Activated CD4-positive, alpha-beta T cell treated with anti-CD3 and anti-CD28 coated beads for 1 hour (primary cell): ENCODE measurements at places on chromosomes 12 and 14.

DNA sequence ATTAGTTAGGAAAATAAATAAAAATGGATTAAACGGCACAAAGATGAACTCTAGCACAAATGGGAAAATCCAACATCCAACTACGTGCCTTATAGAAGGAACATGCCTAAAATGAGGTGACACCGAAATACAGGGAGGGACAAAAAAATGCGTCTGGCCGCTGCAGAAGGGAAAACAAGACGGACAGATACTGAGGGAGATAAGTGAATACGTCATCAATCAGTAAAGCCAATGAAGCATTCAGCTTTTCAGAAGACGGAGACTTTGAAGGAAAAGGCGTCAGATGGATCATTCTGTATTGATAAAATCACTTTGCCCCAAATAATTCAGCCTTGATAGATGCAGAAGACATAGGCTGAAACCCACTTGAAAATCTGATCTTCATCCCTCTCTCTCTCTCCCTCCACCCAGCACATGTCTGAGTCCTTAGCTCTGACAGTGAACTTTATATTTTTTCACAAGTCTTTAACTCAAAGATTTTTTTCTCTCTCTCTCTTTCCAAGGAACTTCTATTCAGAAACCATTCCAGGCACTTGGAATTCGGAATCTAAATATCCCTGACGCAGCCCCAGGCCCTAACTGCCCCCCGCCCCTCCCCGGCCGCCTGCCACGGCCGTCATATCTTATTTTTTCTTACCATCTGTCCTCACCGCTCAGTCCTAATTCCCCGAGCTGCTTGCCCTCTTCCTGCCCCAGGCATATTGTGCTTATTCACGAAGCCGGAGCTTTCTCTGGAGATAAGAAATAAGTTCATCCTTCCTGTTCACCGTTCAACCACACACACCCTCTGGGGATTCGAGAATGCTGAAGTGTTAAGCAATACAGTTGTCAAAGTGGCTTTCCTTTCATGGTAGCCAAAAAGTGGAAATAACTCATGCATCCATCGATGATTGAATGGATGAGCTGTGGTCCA lies 35.5 kb upstream of the RFLNA start:
- DNase-seq = no peak

DNA sequence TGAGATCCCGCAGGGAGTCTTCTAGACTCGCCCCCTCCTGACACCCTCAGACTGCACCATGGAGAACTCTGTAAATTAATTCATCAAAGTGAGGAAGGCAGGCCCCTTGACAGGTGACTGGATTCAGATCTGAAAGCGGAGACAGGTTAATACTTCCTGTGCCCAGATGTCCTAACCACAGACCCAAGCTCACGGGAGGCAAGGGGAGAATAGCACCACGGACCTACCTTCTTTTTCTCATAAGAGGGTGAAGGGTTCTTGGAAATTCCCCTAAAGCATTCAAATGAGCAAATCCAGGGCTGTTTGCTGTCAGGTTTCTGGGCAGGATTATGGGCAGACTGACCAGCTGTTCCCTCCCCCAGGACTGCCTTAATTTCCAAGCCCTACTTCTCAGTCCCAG lies 170.0 kb downstream of the ZFP36L1 start:
- DNase-seq = no peak

GRCh38 chr12:115953450-115953849 lies 324.0 kb downstream of the MED13L start:
- DNase-seq = no peak

- peak; percentile 95 for DNase-seq
Measured at GRCh38 chr14:64387782-64388532, at the start of gene MTHFD1. Gene MTHFD1, plus strand, starts transcription at chr14:64388353. Its CDS starts 75 bp downstream, at chr14:64388428.

DNA sequence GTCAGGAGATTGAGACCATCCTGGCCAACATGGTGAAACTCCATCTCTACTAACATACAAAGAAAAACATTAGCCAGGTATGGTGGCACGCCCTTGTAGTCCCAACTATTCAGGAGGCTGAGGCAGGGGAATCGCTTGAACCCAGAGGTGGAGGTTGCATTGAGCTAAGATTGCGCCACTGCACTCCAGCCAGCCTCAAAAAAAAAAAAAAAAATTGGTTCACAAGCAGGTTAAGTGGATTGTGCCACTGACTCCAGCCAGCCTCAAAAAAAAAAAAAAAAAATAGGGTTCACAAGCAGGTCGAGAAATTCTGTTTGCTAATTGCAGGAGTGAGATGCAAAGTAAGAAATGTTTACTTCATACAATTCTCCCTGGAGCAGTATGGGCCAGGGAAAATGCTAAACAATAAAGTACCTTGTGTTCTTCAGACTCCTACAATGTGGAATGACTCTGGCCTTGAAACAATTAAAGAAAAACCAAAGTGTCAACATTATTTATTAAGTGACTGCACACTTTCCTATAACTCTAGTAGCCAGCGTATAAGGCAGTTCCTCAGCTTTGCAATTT lies 6.1 kb downstream of the EDDM3B start:
- no peak for DNase-seq

DNA sequence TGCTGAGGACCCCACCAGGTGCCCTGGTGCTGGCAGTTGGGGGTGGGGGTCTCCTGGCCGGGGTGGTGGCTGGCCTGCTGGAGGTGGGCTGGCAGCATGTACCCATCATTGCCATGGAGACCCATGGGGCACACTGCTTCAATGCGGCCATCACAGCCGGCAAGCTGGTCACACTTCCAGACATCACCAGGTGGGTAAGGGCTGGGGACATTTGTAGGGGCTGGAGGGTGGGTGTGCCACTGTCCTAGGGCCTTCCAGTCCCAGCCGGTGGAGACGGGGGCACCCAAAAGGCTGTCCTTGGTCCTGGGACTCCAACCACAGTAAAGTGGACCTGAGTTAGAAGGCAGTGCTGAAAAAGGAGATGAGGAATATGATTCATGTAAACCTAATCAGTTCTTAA lies 13.2 kb downstream of the SDSL start:
- no peak for DNase-seq
